ENCODE measurements at places on chromosomes 6 and 20.

DNA sequence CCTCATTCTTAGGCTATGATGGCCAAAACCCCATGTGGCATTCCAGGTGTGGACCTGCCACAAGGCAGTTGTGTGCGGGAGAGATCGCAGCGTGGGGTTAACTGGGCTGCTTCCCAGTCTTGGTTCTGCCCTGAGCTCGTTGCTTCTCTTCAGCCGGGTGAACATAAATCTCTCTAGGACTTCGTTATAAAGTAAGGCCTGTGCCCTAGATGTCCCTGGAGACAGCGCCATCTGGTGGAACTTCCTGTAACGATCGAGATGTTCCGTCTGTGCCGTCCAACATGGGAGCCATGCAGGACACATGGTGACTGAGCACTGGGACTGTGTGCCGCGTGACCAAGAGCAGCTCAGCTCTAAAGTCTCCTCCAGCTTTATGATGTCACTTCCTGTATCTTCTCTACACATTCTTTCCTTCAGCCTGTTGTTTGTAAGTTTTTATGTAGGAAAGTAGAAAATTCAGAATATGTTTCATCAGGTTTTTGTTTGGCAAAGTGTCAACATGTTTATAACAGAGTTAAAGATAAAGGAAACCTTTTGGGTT lies 26.8 kb upstream of the RPP40 start:
- DNase-seq: peak; percentile 85

GRCh38 chr6:158560836-158561320 lies 987 bp downstream of the TMEM181 start:
- DNase-seq: peak; percentile 33

GRCh38 chr20:20430066-20430465 lies 62.2 kb downstream of the INSM1 start:
- no peak for DNase-seq

- DNase-seq: no peak
Observed at GRCh38 chr6:95249661-95250060, 327.7 kb upstream of the MANEA start.

DNA sequence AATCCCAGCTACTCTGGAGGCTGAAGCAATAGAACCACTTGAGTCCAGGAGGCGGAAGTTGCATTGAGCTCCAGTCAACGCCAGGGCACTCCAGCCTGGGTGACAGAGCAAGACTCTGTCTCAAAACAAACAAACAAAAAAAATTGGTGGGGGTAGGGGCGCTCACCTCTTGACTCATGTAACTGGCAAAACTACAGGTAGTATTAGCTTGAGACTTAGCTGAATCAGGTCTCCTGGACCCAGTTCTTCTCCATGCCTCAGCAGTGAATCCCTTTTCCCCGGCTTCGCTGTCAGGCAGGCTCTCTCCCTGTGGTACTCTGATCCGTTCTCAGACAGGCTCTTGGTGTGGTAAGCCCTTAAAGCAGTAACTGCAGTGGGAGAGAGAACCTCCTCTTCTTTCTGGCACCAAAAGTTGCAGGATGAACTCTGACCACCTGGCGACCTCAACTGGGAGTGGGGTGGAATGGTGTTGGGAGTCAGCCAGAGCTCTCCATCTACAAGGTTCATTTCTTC lies 12.9 kb downstream of the SLC9A8 start:
- no peak for DNase-seq

- no peak for DNase-seq
Observed at GRCh38 chr6:163085426-163085825, 329.1 kb upstream of the QKI start.

GRCh38 chr20:16451001-16451400 lies 122.2 kb downstream of the KIF16B start:
- DNase-seq: no peak

DNA sequence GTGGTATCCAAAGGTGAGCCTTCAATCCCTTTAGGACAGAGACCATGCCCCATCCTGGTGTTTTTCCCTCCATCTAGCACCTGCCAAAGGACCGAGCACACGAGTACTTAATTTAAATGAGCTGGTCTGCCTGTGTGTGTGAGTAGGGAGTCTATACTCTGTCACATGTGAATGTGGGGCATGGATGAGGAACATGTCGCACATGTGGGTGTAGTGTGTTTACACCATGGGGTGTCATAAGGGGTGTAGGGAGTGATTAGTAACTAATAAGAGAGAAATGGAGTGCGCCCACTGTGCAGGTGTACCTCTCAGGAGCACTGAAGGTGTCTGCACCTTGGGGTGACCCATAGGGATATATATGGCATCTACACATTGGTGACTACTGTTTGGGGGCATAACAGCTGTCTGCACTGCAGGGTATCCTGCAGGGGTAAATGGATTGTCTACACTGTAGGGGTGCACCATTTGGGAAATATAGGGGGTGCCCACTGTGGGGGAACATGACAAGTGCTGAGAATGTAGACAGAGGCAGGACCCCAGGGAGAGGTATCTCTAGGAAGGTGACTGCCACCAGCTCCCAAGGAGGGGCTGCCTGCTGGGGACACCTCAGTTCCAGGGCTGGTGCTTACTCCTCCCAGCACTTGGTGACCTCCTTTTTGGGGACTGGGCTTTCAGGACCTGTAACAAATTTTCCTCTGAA lies 53.5 kb downstream of the EBF4 start:
- no peak for DNase-seq

GRCh38 chr6:142903812-142904211 lies 41.2 kb downstream of the HIVEP2 start:
- DNase-seq: no peak

DNA sequence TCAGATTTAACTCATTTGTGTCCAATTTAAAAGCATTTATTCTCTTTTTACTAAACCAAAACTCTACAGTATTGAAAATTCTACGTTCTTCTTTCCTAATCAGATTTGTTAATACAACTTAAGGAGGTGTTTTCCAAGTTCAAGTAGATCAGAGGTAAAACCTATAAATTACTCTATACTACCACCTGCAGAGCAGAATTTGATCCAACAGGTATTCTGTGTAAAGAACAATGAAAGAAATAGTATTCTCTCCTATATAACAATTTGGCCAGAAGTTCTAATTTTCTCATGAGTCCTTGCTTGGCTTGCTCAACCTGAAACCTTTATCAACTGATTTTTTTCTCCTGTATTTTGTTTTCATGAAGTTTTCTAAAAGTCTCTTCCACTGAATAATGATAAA lies 28.5 kb upstream of the DST start:
- DNase-seq: no peak

DNA sequence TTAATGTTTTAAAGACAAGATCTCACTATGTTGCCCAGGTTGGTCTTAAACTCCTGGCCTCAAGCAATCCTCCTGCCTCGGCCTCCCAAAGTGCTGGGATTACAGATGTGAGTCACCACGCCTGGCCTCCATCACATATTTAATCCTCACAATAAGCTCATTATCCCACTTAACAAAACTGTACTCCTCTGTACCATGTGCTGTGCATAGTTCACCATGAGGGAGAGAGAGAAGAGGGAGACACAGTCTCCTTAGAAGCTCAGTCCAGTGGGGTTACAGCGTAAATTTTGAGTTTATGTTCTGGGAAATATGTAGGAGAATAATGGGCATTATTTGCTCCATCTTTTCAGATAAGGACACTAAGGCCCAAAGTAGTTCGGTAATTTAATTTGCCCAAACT lies 7.9 kb upstream of the CPNE5 start:
- DNase-seq: no peak

DNA sequence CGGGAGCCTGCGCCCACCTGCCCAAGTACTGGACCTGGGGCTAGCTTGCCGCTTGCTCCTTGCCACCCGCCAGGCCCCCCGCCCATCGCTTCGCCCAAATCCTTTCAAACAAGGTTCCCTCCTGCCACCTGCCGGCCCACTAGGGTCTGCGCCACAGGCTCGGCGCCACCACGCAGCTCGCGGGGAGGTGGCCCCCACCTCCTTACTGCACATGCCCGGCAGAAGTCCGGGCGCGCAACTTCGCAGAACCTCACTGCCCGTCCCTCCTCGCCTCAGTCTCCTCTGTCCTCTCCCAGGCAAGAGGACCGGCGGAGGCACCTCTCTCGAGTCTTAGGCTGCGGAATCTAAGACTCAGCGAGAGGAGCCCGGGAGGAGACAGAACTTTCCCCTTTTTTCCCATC lies 11.2 kb downstream of the GNAS-AS1 start:
- peak; percentile 58 for DNase-seq

GRCh38 chr20:57566803-57567459 lies 6.0 kb downstream of the PCK1 start:
- no peak for DNase-seq

- no peak for DNase-seq
Observed at GRCh38 chr6:41730531-41731436, 4.6 kb downstream of the TFEB start.

- DNase-seq: no peak
Observed at GRCh38 chr20:46546298-46546697, 4.2 kb downstream of the OCSTAMP start.

- DNase-seq: no peak
Observed at GRCh38 chr6:169965239-169965638, 213.8 kb downstream of the ERMARD start.

DNA sequence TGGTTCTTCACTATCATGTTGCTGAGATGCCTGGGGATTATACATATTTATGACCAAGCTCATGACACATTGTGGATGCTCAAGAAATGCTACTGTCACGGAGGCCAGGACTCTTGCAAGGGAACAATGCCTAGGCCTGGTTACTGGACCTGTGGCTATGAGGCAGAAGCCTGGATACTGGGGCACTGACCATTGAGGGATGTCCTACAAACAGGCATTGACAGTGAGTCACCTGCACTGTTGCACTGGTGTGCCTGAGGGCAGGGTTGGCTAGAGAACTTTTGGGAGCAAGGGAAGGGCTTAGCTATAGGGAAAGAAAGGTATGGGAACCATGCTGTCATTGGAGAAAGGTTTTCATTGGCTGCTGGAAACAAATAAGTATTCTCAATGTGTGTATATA lies 313.1 kb upstream of the SUPT3H start:
- DNase-seq: no peak

GRCh38 chr20:51727872-51728271 lies 40.3 kb downstream of the ATP9A start:
- no peak for DNase-seq

- DNase-seq: peak; percentile 52
Observed at GRCh38 chr20:52190437-52191131, 995 bp downstream of the ZFP64 start.

DNA sequence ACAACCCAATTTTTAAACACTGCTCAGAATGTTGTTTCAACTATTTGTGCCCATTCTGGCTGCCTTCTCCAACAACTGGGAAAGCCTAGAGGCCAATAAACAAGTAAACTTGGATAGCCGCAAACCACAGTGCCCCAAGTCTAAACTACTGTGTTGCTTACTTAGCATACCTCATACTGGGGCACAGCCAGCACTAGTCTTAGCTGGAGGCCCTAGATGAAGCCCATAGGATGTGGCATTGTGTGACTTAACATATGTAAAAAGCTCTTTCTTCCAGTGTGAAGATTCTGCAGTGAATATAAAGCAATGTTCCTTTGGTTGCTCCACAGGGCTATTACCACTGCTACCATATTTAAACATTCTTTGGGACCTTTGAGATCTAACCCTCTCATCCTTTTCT lies 564.3 kb upstream of the NRSN1 start:
- DNase-seq: no peak

- DNase-seq: peak; percentile 14
Observed at GRCh38 chr6:4727671-4728435, 48.4 kb upstream of the CDYL start.

- DNase-seq: no peak
Observed at GRCh38 chr6:95279616-95280015, 297.7 kb upstream of the MANEA start.

DNA sequence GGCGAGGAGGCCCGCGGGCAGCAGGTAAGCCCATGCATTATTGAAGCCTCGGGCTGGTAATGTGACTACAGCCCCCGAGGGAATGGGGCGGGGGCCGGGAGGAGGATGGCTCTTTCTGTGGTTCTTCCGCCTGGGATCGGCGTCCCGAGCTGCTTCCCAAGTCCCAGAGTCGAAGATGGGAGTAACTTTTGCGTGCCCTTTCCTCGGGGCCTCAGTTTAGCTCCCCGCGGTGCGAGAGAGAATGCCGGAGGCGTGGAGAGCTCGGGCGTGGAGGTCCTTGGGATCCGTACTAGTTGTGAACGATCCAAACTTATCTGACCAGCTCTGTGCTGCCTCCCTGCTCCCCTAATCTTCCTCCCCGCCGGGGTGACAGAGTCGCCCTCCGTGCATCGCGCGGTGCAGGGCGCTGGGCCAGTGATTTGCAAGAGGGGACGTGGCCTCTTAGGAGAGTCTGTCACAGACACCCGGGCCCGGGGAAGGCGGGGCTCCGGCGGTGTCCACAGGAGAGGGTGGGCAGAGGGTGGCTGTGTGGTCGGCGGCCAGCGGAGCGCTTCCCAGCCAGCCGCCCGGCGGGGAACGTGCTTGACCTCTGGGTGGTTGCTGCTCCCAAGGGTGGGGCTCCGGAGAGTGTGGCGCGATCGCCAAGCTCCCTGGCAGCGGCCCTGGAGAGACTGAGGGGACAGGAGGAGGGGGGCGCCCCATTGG lies 815 bp downstream of the UTRN start:
- DNase-seq: peak; percentile 44

- DNase-seq: no peak
Observed at GRCh38 chr6:11748591-11749210, 29.9 kb downstream of the ADTRP start.

DNA sequence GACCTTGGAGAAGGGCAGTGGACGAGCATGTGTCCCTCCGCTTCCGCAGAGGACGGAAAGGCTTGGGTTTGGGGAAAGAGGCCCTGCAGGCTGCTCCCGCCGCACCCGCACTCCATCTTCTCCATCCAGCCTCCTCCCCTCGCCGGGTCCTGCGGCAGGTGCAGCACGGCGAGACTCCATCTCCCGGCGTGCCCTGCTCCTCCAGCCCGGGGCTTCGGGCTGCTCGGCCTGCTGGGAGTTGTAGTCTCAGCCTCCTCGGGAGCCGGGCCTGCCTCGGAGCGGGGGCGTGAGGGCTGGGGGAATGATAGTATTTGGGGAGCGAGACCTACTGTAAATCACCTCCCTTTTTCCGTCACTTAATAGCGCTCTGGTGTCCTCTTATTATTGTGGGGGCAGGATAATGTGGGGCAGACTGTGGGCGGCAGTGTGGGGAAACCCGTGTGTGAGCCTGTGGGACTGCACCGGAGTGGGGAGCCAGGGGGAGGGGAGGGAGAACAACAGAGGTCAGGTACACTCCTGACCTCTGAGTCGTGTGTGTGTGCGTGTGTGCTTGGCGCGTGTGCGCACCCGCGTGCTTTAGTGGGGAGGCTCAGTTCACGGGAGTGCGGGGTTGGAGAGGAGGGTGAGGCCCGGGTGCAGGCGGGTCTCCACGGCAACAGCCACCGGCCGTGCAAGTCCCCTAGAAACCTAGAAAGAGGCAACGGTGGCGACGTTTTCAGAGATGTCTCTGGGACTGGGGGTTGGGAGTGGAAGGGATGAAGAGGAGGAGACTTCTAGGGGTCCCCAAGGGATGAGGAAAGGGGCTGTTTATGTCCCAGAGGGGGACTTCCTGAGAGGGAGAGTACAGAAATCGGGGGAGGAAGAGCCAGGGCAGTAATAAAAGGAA lies 4.1 kb downstream of the TTBK1 start:
- peak; percentile 87 for DNase-seq

DNA sequence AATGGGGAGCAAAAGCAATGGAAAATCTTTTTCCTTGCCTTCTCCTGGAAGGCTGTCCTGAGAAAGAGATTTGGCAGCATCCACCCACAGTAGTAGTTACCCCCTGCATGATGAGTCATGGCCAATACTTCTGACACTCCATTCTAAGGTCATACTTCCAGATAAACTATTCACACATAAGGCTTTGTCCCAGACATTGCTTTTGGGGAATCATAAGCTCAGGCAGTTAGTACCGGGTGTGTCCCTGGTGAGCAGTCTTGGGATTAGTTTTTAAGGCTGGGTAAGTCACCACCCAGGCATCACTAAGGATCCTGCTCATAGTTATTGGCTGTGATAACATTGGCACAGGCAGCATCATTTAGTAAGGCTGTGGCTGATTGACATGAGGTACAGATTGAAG lies 160.6 kb upstream of the GGTLC1 start:
- DNase-seq: no peak

- no peak for DNase-seq
Observed at GRCh38 chr6:43095939-43096338, 19.8 kb downstream of the PTK7 start.

All from stimulated activated CD4-positive, alpha-beta T cell treated with anti-CD3 and anti-CD28 coated beads, Interleukin-2, amount 100 ng/mL, for 24 hours (primary cell).